Thoracic aorta (tissue), 2 donors: ENCODE measurements at places on chromosomes 3 and 15. TPM values are rescaled to one million over a fixed set of nuclear protein-coding genes. Genes with fewer than 3 reads are reported as not detected.

- no peak for DNase-seq
Observed at GRCh38 chr3:105688821-105689220, 180.0 kb downstream of the CBLB start.

DNA sequence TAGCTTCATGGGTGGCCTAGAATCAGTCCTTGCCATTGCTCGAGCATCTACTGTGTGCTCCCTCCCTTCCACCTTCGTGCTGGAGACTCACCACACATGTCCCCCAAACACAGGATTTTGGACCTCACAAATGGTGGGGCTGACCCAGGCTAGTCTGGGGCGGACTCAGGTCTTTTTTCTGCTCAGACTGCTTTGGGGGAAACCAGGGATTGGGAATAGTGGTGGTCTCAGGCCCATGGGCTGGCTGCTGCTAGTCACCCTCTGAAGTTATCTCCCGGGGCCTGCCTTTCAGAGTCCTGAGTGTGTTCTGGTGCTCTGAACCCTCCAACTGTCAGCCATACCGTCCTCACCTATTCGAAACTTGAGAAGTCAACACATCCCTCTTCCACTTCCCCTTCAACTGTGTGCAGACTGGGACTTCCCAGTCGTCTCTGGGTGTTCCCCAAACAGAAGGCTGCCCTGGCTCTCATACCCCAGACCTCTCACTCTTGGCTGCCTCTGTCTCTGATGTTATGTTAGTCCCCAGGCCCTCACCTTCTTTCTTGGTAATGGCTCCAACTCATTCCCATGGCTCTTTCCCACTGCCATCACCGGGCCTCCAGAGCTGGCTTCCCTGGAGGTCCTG is 46.0 kb downstream of the PPCDC start:
- no peak for DNase-seq

DNA sequence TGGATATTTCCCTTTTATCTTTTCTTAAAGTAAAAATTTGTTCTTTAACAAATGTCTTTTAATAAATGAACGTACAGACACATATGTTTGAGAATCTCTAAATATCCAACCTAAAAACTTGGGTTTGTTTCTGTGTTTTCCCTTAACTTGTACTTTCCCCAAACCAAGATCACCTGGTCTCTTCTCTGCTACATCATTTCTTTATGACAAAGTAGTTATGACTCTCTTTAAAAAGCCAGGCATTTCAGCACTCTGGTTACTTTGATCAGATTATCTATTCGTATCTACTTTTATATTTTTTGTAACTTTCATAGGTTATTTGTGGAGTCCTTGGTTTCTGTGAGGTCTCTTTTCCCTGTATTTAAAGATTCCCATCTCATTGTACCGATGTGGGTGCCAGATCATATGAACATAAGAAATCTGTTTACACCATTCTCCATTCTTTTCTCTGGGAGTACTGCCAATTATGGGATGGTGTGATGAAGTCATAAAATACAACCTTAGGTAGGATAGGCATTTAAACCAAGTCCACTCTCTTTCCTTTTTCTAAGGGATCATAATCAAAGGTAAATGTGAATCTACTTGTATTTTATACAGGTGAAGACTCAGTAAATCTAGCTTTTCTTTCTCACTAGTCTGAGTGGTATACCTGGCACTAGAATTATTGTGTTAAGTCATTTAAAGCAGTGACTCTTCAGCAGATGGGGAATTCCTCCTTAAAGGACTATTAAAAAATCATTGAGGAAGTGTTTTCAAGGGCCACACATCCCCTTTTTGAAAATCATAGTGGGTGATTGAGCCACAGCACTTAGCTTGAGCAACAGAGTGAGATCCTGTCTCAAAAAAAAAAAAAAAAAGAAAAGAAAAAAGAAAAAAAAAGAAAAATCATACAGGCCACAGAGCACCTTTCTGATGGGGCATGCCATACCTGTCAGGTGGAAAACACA is 12.4 kb upstream of the NFKBIZ start:
- DNase-seq = no peak

DNA sequence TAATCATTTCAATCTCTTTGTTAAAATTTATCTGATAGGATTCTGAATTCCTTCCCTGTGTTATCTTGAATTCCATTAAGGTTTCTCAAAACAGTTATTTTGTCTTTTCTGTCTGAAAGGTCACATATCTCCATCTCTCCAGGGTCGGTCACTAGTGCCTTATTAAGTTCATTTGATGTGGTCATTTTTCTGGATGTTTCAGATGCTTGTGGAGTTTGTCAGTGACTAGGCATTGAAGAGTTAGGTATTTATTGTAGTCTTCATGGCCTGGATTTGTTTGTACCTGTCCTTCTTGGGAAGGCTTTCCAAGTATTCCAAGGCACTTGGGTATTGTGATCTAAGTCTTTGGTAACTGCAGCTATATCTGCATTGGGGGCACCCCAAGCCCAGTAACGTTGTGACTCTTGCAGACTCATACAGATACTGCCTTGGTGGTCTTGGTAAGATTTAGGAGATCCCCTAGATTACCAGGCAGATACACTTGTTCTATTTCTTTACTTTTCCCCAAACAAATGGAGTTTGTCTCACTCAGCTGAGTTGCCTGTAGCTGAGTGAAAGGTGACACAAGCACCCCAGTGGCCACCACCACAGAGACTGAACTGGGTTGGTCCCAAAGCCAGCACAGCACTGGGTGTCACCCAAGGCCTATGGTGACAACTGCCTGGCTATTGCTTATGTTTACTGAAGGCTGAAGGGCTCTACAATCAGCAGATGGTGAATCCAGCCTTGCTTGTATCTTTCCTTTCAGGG is 18.9 kb upstream of the SLC27A2 start:
- no peak for DNase-seq

GRCh38 chr3:44476181-44476611 is 1.3 kb downstream of the ZNF445 start:
- DNase-seq = no peak

GRCh38 chr3:65919826-65920225 is 118.9 kb downstream of the MAGI1 start:
- no peak for DNase-seq

DNA sequence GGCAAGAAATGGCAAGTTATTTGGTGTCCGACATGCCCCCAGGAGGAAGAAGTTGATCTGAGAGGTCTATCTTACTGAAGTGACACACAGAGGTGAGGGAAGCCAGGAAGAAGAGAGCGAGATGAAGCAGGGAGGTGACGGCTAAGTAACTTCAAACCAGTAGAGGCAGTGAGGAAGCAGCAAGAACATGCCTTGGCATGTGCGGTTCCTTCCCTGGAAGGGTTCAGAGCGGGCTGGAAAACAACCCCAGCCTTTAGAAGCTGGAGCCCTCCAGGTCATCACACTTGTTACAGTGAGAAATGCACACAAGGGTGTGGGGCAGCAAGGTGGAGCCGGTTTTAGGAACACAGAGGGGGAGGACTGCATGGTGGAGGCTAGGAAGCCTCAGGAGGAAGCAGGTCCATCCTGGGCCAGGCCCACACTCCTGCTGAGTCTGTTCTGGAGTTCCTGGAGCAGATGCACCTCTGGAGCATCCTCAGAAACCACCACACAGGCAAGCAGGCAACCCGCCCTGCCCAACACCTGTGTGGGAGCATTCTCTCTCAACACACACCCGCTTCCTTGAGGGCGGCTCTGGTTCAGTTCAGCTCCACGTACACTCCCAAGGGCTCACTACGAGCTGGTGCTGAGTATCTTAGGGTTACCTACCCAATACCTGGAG is 47.1 kb downstream of the POC1A start:
- no peak for DNase-seq

DNA sequence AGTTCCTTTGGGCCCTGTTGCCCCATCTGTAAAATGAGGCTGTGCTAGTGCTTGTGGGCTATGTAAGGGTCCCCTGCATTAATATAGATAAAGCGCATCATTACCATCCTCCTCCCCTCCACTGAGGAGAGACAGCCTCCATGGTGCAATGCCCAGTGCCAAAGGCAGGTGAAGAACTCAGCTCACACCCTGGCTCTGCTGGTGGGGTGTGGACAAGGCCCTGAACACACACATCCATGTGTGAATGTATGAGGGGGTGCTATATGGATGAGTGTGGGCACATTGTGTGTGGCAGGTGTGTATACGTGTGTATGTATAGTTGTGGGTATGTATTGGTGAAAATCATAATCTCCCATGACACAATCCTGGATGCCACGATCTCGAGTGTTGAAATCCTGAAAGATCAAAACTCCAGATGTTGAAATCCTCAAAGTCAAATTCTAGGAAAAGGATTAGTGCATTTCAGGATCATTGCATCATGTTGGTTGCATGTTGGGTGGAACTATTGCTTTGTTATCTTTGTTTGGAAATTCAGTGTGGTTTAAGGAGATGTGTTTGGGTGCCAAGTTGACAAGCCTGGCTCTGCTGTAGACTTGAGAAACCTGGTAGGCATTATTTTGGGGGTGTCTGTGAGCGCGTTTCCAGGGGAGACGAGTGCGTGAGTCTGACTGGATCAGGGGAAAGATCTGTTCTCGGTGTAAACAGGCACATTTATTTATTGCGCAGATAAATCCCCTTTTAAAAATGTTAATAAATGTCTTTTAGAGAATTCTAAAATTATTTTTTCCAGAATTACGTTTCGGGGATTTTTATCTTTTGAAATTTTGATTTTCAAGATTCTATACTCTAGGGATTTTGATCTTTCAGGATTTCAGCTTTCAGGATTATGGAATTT is 42.0 kb upstream of the SEC61A1 start:
- no peak for DNase-seq

- no peak for DNase-seq
Observed at GRCh38 chr3:194748225-194748624, 62.5 kb downstream of the FAM43A start.

DNA sequence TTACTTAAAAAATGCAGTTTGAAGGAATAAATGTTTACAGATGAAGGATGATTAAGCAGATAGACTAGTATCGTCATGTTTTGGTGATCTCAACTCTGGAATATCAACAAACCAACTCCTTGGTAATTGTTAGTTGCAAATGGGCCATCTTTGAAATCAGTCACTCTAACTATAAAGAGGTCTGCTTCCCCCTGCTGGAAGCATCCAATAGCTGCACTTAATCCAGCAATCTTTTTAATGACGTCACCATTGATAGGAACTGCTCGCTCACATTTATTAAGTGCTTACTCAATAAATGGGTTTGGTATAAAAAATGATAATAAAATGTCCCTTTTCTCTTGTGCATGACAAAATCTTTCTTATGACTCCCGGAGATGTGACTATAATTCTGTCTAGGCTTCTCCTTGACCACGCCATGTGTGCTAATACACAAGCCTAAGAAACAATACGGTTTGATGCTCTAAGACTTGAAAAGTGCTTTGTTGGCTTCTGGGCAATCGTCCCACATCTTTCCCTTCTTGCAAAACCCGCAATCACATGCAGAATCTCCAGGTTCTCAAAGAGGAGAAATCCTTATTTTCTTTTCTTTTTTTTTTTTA is 227.6 kb upstream of the POU1F1 start:
- DNase-seq = no peak

DNA sequence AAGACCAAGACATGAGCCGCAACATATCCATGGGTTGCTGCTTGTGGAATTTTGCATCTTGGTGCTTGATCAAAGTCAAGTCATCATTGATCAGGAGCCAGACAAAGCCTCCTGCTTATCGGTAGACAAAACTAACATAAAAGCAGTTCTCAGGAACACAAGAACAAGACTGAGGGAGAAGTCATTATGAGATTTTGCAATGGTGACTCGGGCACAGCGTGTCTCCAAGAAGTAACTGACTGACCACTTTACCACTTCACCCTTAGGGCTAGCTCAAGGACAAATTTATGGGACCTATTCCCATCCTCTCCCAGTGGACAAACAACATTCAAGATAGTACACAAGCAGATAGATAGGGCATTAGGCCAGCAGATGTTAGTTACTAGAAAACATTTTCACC is 68.1 kb upstream of the LIMD1 start:
- no peak for DNase-seq

DNA sequence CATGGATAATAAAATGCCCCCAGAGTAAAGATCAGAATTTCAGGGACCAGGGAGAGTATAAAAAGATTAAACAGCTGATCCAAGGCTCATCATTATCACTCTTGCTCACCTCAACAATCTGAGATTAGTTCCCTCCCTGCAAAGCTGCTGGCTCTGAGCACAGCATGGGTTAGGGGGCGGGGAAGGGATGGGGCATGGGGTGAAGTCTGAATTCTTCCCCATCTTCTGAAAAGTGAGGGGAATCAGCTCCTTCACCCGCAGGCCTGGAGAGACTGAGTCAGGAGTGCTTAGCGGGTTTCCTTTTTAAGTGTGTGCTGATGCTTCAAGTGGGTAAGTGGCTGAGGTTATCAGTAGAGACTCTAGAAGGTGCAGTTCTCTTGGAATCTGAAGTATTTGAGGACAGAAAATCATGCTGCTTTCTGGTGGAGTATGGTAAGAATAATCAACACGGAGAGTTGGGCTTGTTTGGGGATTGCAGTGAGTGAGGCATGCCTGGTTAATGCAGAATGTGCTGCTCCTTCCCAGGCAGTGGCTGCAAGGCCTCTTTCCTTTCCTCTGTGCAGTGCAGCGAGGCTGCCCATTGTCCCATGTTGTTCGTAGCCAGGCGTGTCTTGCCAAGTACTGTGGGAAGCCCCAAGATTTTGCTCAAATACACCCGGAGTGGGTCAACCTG is 59.2 kb upstream of the TRAK1 start:
- DNase-seq = no peak

DNA sequence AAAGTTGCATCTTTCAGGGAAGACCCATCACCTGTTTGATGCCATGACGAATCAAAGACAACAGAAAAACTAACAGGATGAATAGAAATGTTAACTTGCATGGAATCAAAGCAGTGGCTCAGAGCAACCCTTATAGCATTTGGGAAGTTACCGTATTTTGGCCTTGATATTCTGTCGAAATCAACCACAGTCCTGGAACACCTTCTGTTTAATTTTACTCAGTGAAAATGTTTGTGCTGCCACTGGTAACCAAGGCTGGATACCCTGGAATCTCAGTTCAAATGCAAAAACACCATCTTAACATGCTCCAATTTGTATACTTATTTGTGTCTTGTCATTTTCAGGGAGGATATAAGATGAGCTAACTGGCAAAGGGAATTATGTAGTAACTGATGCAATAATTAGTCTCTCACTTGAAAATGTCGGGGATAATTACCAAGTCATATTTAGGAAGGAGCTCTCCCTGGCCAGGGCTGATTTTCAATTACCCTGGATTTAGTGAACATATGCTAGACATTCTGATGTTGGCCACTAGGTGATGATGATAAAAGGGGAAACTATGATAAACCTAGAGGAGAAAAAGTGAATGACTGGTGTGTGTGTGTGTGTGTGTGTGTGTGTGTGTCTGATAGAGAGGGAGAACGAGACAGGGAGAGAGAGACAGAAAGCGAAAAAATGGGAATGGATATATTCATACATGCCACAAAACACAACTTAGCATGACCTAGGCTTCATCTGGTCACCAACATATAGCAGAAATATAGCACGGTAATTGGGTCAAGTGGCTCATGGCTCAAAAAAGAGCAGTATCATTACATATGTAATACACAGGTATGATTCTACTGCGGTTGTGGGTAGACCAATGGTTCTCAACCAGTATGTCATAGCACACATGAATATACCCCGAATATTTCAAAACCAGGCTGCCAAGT is 19.0 kb upstream of the PRICKLE2 start:
- DNase-seq = no peak

Gene SAMD7
- total RNA-seq = not detected

Gene FXR1
- total RNA-seq = 103 TPM

Gene ZNF860
- total RNA-seq = 0.81 TPM

Gene EPB42
- total RNA-seq = not detected

Gene DTX3L
- 16.2 TPM for total RNA-seq

Gene BFSP2
- not detected for total RNA-seq
